Left colon (tissue), 2 donors: ENCODE measurements at places on chromosomes 4 and X.
A peak's percentile ranks its signal among the peaks of the same experiment; 100 is the strongest.

GRCh38 chr4:187504974-187505797 lies 490.4 kb upstream of the ZFP42 start:
- no peak for DNase-seq

GRCh38 chrX:79366556-79366872 lies 620 bp downstream of the ITM2A start:
- no peak for DNase-seq

DNA sequence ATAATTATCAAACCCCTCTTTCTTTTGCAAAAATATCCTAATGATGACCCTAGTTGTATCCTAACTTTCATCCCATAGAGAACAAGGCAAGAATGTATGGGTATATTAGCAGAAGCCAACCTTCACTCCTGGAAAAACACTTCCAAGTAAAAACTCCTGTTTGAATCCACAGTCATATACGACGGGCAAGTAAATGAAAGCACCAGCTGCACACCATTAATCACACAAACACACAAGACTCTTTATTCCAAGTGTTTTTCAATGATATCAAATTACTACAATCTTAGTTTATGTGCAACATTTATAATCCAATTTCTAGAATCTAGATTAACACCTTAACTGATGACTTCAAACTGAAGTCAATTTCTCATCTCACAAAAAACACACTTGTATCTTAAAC lies 22.9 kb downstream of the ACSL4 start:
- no peak for DNase-seq

GRCh38 chrX:130118441-130119311 lies 8.4 kb upstream of the ELF4 start:
- DNase-seq: no peak

- DNase-seq: no peak
Measured at GRCh38 chr4:186900984-186901383, 177.3 kb upstream of the FAT1 start.

DNA sequence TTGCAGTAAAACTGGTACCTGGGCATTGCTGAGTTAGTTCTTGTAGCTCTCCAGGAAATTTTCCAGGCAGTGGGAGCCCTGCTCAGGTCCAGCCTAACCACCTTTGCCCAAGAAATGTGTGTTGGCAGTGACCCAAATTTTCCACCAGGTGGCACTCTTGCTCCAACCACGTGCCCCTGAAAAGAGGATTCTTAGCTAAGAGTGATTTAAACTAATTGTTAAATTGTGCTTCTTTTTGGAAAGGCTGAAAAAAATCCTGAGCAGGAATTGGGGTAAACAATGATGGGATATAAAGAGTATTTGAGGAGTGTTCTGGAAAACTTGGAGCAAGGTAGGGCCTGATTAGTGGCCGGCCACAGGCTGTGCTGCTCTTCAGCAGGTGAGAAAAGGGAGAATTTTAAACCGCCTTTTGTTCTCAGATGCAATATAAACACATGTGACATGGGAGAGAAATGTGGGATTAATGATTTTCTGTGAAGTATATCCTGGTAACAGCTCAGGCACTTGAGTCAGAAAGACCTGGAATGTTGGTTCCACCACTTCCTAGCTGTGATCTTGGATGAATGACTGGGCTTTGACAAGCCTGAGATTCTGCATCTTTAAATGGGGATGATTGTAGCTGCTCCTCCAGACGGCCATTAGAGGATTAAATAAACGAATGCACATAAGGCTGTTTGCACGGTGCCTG lies 219.6 kb downstream of the PTTG2 start:
- DNase-seq: peak; percentile 73

GRCh38 chr4:88040707-88041106 lies 33.3 kb downstream of the PKD2 start:
- DNase-seq: no peak

DNA sequence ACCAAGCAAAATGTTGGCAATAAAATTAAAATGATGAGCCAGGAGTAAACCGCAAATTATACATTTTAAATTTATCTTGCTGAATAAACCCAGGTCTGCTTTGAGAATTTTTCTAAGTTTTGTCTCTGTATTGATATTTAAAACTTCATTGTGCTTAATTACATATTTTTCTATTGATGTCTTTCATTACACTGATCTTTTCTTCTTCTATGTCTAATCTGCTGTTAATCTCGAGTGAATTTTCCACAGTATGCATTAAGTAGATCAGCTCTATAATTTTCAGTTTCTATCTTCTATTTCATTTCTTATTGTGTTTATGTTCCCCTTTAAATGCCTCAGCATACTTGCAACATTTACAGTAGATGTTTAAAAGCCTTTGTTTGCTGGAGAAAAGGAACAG lies 918.7 kb downstream of the FAT4 start:
- no peak for DNase-seq

GRCh38 chr4:142307857-142308256 lies 538.2 kb downstream of the INPP4B start:
- DNase-seq: no peak

DNA sequence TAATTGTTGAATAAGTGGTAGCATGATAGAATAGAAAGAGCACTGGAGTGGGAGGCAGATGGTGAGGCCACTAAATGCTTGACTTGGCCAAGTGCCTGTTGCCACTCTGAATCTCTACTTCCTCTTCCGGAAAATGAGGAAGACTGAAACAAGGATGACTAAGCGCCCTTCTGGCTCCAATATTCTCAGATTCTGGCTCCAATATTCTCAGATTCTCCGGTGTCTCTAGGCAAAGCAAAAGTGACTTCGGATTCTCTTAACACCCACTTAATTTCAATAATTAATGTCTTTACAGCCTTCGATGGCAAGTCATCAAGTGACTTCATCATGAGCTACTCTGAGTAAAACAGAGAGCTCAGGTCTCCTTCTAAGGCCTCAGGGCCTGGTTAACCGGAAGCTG lies 402.2 kb upstream of the FGF13 start:
- DNase-seq: no peak
